ENCODE measurements at places on chromosomes 13 and 19. TPM values are rescaled to one million over a fixed set of nuclear protein-coding genes. Genes with fewer than 3 reads are reported as not detected.

KCNN4 gene
- 0.41 TPM for total RNA-seq

CCDC124 gene
- total RNA-seq = 85.9 TPM

ZNF45 gene
- 7.8 TPM for total RNA-seq

GRCh38 chr19:12956446-12957388, at the start of gene GADD45GIP1:
Gene GADD45GIP1, minus strand, starts transcription at chr19:12957223. Its CDS starts 11 bp downstream, at chr19:12957212.
- DNase-seq = peak; percentile 95

DNA sequence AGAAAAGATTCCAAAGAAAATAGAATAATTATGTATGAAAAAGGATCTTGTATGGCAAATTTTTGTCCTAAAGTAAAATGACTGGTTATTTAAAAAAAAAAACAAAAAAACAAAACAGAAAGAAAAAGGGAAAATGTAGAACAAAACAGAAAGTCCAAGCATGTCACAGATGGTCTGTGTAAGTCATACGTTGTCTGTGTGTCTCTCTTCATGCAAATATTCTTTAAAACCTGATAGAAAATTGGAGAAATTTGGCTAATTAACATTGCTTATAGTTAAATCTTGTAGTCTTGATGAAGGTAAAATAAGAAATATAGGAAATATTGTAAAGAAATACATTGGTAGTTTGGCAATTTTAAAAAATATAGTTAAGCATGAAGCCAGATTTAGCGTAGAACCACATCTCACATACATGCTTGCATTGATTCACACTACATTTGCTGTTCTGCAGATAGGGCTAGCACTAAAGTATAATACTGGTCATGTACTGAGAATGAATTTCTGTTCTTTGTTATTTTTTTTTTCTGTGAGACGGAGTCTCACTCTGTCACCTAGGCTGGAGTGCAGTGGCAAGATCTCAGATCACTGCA, 58.4 kb downstream of the SPRYD7 start:
- DNase-seq = no peak

GRCh38 chr13:29452773-29453616, 142.5 kb downstream of the SLC7A1 start:
- DNase-seq = no peak

DNA sequence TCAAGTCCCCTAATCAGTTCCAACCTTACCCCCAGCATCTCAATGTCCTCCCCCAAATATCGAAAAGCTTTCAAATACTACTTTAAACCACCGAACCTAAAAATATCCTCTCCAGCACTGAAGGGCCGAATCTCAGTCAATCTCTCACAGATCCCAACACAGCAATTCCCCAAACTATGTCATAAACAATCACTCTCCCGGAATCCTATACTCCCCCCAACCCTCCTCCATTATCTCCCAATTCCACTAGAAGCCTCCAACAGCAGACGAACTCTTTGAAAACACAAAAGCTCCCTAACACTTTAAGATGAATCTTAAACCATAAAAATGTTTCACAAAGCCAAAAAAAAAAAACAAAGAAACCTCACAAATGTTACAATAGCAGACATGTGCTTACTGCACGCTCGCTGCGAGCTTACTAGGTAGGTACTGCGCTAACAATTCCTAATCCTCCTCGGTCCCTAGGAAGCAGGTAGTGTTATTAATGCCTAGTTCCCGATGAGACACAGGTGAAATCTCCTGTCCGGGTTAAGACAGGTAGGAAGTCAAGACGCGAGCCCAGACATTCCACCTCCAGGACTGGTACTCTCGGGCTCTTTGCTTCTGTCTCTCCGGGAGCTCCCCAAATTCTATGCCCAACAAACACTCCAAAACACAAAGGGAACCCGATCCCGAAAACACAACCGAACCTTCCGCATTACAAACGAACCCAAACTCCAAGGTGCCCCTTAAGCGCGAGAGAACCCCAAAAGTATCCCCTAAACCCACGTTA, 14.2 kb downstream of the FBXO46 start:
- no peak for DNase-seq

DNA sequence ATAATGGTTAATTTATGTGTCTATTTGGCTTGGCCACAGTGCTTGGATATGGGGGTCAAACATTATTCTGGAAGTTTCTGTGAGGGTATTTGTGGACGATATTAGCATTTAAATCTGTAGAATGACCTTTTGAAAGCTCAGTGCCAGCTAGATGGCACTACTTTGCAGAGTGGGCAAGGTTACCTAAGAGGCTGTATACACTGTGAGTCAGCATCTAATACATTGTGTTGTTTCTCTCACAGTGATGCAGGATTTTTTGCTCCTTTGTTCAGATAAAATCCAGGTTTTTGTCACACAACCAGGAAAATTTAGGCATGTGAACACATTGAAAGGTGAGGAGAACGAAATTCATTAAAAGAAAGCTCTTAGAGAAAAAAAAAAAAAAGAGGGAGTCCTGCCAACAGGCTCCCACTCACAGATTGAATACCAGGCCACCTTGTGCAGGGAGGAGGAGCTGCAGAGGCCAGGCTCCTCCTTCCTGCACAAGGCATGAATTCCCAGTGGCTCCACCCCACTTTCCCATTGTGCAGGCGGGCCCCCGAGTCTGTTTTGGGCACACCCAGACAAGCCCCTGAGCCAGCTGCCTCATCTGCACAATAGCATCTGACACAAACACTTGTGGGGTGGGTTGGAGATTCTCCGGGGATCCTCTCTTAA, 551.0 kb upstream of the ATXN8OS start:
- DNase-seq = no peak

- peak; percentile 83 for DNase-seq
Measured at GRCh38 chr19:42140125-42140754, 8.0 kb upstream of the POU2F2 start.

- DNase-seq = no peak
Measured at GRCh38 chr19:28633319-28634018, 579.5 kb downstream of the UQCRFS1 start.

All from Right ventricle myocardium inferior (tissue), 1 donor.